A549 treated with GW870086 at 1 μM for 4 hours (cell line): ENCODE measurements at places on chromosomes 3 and 15. TPM values are rescaled to one million over a fixed set of nuclear protein-coding genes. Genes with fewer than 3 reads are reported as not detected.

ANKRD34C gene
- not detected in 5 replicates for total RNA-seq

C3orf80 gene
- total RNA-seq = 1.3 to 1.8 TPM (median 1.4 TPM) in 5 replicates

CEMIP gene
- 1.3 to 1.7 TPM (median 1.4 TPM) in 5 replicates for total RNA-seq

GP5 gene
- 0.03 TPM in 1 of 5 replicates, not detected in the others for total RNA-seq

SLITRK3 gene
- not detected in 5 replicates for total RNA-seq
